Prostate gland (tissue), 2 donors: ENCODE measurements at places on chromosomes 6 and 20.

DNA sequence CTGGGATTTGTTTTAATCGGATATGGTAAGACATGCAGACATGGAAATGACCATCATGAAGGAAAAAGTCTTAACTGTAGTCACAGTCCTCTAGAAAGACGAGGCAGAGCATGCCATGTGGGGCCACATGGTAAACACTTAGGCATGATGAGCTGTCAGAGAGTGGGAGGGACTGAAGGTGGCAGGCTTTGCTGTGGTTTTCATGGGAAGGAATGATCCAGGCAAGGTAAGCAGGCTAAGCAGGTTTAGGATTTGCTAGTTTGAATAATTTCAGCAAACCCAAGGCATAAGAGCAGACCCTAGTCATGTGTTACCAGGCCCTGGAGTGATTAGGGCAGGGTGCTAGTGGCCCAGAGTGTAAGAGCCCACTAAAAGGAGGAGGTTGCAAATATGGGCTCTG, 47.2 kb upstream of the STMND1 start:
- no peak for DNase-seq

- DNase-seq = no peak
Measured at GRCh38 chr6:68633972-68634725, 933 bp upstream of the ADGRB3 start.

DNA sequence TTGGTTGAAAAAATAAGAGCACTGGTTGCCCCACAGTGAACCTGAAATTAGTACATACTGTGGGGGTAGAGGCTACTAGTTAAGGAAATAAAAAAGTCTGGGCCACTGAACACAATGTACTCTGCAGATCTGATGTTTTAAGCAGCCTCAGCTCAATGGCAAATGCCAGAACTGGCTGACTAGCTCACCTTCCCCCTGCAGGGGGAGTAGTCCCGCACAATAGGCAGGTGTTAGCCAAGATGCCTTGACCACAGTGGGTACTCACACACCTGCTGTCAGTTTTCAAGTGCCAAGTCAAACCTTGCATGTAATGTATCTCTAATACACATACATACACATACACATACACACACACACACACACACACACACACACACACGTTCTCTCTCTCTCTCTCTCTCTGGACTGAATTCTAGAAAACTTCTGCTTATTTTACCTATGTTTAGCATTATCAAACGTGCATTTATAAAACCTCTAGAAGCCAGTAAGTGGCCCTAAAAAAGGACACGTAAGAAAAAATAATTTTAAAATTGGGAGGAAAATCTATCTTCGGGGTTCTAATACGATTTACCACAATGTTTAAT, 36.1 kb downstream of the GMDS start:
- peak; percentile 50 for DNase-seq

DNA sequence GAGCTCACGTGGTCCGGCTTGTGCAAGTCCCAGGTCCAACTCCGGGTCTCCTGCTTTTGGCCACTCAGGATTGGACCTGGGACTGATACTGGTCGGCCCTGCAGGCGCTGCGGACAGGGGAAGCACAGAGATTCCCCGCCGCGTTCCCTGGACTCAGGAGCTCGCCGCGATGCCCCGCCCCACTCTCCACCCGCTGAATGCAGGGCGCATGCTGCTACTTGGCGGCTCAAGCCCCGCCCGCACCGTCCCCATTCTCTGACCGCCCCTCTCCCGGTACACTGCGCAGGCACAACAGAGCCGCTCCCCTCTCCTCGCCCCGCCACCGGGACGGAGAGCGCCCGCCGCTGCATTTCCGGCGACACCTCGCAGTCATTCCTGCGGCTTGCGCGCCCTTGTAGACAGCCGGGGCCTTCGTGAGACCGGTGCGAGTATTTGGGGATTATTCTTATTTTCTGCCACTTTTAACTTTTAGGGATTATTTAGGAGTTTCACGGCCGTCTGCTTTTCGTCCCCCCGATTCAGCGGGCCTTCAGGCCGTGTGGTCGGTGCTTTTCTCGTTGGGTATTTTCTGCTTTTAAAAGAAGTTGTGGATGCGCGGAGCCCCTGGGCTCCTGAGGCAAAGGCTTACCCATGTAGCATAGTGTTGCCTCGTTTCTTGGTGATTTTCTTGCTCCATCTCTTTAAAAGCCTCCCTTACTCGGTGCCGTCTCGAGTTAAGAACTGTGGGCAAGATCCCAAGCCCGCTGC, at the start of gene TMEM14C:
Gene TMEM14C, plus strand, starts transcription at position 251 of the 747 bp plus-strand sequence. CDS start 1,544 bp downstream, outside the sequence.
- DNase-seq = peak; percentile 99

DNA sequence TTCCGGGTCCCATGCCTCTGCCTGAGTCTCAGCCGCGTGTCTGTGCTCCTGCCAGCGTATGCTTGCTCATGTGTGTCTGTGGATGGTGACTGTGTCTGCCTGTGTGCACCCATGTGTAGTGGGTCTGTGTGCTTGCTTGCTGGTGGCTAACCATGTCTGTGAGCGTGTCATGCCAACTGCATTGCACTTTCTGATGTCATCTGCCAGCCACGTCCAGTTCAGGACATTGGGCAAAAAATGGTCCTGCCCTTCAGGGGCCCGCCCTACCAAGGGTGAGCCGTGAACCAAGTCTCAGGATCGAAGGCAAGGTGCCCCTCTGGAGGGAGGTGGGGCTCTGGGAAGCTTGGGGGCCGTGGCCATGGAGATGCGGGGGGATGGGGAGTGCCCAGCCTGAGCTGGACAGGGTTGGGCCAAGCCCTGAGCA, 9.4 kb upstream of the ZBTB46 start:
- no peak for DNase-seq

DNA sequence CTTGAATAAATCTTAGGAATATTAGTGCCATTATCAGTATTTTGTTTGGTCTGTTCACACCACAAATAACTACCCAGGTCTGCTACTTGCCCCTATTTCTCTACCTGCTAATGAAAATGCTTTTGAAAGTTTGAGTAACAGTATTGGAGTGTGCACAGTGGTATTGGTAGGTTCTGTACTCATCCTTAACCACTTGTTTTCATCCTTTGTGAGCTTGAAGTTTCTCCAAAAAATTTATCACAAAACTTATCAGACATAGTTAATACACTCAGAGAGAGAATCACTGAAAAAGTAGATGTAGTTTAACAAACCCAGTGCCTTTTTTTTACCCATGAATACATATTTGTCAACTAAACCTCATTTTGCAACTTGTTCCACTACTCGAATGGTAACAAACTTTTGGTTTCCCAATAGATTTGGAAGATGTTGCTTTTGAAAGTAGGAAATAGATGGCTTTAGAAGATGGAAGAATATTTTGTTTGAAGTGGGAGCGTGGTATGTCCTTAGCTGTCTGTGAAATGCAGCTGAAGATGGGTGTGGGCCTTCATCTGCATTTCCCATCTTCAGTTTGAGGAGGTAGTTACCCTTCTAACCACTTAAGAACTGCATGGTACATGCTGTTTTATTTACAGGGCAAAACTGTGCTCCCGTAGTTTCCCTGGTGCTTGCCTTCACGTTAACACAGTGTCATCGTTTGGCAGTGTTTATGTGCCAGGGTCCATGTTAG, 9.0 kb downstream of the PTPN1 start:
- no peak for DNase-seq

GRCh38 chr6:170166511-170167122, 124.3 kb downstream of the DLL1 start:
- no peak for DNase-seq

DNA sequence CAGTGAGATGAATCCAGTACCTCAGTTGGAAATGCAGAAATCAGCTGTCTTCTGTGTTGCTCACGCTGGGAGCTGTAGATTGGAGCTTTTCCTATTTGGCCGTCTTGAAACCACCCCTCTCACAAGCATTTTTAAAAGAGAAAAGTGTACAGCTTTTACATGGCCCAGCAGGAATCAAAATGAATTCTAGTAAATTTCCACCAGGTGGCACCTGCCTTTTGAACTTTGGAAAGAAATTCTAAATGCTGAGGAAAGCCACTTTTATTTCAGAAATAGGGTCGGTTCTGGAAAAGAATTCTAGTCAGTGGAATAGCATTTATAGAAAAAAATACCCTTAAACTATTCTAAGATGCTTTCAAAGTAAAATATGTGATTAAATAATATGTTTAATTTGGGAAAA, 647.8 kb downstream of the CD109 start:
- DNase-seq = no peak

DNA sequence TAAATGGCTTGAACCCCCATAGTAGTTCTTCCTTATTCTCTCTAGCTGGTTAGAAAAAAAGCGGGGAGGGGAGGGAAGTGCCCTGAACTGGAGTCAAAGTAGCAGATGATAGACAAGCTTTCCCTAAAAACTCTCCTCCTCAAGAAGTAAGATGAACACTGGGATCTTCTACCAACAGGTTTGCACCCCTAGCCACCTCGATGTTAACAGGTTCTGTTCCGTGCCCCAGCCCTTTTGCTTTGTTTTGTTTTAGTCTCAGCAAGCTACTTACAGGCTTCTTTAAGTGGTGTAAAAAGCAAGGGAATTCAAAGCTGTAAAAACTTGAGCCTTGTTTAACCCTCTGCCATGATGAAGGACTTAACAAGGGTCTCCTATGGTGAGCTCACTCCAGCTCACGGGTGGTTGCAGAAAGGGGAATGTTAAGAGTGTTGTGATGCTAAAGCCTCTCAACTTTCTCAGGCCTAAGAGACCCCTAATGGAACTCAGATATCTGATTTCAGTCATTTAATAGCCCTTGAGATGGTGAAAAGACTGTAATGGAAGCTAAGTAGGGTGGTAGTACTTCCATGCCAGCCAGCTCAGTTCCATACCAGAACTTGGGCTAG, 106.0 kb downstream of the FOXO3 start:
- DNase-seq = no peak

GRCh38 chr20:36271639-36272546, 34.2 kb upstream of the DLGAP4 start:
- no peak for DNase-seq

DNA sequence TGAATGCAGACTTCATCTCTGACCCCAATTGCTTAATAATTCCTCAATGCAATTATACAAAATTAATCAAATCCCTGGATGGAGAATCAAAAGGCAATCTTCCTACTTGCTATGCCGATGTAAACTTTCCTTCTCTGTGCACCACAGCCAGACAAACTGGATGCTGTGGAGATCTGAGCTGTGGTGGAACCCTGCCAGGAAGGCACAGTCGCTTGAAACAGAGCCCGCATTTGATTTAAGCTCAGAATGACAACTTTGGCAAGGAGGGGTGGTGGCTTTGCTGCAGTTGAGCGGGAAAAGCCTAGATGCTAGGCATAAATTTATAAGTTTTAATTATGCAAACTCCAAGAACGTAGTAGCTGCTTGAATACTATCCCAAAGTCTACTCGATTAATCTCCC, 190.8 kb downstream of the MTFR2 start:
- no peak for DNase-seq
